ELR (cell line): ENCODE measurements at places on chromosomes 1 and 21.

DNA sequence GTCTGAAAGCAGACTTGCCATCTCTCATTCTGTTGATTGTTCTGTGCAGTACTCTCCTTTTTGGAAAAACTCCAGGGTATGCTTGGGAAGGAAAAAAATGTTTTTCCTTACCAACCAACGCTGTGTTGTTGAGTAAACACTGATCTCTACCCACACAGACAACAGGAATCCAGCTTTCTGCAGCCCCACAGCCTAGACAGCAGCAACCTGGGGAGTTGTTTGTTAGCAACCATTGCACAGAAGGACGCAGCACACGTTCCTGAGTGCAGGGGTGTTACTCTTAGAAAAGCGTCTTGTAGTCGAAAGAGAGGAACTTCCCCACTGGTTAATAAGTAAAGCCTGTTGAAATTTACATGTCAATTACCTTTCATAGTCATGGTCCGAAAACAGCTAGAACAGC is 56.6 kb downstream of the SMYD2 start:
- DNase-seq = no peak

DNA sequence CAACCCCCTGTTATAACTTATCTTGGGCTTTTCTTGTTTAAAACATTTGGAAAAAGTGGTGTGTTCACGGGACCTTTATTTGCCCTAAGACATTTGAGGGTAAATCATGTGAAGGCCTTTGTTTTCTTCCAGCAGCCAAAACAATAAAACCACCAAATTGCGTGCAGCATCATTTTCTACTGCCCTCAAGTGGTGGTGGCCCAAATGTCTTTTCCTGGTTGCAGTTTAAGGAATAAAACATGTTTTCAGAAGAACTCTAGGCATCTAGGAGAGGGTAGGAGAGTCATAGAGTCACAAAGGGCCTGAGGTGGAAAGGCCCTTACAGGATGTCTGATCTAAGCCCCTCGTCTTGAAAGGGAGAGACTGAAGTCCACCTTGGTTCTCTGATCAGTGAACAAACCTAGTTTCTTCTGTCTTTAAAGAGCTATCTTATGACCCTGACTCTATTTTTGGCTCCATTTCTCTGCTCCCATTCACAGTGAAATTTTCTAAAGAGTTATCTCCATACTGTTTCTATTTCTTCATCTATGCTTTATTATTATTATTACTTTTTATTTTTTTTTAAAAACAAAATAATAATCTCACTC is 16.0 kb upstream of the EPS15 start:
- DNase-seq = peak; percentile 71

GRCh38 chr1:53663529-53664300 is 75.2 kb downstream of the GLIS1 start:
- DNase-seq = no peak

- peak; percentile 36 for DNase-seq
Measured at GRCh38 chr1:244237445-244237844, 186.4 kb downstream of the ZBTB18 start.

DNA sequence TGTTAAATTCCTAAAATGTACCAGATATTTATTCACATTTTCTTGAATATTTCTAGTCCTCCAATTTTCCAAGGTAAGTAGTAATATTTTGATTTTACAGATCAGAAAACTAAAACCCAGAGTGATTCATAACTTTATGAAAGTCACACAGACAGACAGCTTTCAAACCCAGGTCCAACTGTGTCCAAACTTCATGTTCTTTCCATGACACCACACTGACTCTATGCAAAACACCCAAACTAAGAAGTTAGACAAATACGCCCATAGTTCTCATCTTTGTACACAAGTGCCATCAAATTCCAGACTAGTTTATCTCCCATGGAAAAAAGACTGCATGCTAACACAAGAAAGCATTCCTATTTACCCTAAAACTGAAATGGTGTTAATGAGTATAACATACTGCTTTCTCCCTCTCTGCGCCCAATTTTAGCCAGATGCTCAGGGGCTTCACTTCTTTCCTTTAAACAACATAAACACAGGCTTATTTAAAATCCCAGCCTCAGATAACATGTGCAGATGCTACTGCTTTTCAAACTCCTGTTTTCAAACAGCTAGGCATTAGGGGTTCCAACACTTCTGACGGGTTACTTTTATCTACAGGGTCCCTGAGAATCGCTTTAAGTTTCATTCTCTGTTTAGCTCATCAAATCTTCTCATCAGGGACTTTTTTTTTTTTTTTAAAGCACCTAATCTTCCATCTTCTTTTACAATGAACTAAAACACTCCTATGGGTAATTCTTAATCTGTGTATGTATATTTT is 44.6 kb downstream of the WASF2 start:
- no peak for DNase-seq

GRCh38 chr1:211335522-211336157 is 9.0 kb downstream of the TRAF5 start:
- DNase-seq = no peak

GRCh38 chr1:2927393-2928360 is 93.6 kb upstream of the ACTRT2 start:
- DNase-seq = no peak

GRCh38 chr1:54570161-54570560 is 22.1 kb downstream of the ACOT11 start:
- DNase-seq = no peak

DNA sequence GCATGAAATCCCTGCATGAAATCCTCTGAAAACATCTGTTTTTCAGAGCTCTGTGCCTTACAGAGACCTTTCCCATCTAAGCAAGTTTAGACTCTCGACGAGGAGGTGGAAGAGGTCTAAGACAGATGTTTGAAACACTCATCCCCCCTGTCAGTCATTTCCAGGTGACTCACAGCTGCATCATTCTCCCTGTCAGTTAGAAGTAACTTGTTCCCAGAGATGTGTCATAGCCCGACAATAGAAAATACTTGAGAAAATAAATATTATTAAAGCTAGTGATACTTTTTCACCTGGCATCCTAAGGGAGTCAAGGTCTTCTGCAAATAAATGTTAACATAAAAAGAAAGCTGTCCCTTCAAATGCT is 41.6 kb upstream of the SEC16B start:
- DNase-seq = peak; percentile 90

GRCh38 chr1:184822267-184822666 is 67.6 kb upstream of the EDEM3 start:
- no peak for DNase-seq

- no peak for DNase-seq
Measured at GRCh38 chr1:87089823-87090222, 175.4 kb downstream of the HS2ST1 start.
